ENCODE measurements at places on chromosomes 2 and 18.
A peak's percentile ranks its signal among the peaks of the same experiment; 100 is the strongest.

DNA sequence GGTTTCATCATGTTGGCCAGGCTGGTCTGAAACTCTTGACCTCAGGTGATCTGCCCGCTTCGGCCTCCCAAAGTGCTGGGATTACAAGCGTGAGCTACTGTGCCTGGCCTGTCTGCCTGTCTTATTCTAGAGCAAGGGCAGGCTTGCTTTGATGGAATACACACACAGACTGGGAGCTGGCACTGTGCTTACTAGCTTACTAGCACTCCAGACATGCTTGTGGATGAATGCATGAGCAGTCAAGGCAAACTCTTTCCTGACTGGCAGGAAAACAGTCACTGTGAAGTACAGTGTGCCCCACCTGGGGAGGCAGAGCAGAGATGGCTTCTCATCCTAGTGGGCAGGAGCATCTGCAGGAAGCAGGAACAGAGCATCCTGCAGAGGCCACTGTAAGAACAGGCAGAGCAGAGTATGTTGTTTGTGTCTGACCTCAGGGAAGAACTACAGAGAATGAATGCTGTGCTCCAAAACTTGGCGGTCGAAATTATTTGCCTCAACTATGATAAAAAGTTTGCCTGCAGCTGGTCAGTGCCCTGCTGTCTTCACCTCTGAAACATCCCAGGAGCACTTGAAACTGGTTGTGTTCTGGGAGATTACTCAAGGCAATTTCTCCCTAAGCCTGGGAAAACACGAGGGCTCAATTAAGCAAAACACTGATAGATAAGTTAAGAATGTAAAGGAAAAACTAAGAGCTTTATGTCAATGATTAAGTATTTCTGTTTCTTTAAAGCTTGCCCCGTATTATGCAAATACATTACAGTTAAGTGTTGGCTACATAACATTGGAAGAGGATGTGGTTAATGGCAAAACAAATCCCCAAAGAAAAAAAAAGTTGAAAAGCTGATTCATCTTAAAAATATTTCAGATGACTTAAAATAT lies 102.4 kb downstream of the VAPA start:
- DNase-seq = peak; percentile 88

GRCh38 chr2:9188823-9189222 lies 17.8 kb upstream of the ASAP2 start:
- DNase-seq = no peak

DNA sequence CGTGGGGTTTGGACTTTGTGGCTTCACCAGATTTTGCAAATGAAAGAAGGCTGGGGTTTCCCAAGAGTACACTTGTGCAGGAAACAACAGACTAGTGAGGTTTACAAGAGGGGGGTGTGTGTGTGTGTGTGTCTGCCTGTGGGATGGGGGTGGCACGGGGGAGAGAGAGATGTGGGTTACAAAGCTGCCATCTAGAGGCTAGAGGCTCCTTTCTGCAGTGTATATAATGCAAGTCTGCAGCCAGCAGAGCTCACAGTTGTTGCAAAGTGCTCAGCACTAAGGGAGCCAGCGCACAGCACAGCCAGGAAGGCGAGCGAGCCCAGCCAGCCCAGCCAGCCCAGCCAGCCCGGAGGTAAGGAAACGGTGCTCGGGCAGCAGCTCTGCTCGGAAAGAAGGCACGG lies at the start of gene ACKR3:
Gene ACKR3, plus strand, starts transcription at position 253 of the 401 bp plus-strand sequence. CDS start 10,641 bp downstream, outside the sequence.
- peak; percentile 34 for DNase-seq

DNA sequence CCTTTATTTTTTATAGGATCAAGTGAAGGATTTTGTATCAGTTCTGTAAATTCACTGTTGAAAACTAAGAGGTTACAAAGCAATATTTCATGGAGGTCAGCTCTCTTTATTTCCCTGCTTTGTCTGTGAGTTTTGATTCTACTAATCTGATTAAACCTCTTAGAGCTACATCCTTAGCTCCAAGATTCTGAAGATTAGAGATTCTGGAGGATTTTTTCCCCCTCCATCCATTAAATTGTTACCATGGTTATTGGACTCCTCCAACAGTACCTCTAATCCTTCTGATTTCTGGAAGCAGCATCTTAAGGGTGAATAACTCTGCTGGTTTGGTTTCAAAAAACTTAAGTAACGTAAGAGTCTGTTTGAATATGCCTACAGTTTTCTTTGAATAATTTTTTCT lies 110.0 kb downstream of the TANC1 start:
- no peak for DNase-seq

GRCh38 chr18:63446266-63446665 lies 24.0 kb upstream of the VPS4B start:
- DNase-seq = no peak

GRCh38 chr2:222920657-222921186 lies 59.9 kb downstream of the ACSL3 start:
- no peak for DNase-seq

- DNase-seq = no peak
Measured at GRCh38 chr2:226977775-226978190, 141.9 kb downstream of the RHBDD1 start.

DNA sequence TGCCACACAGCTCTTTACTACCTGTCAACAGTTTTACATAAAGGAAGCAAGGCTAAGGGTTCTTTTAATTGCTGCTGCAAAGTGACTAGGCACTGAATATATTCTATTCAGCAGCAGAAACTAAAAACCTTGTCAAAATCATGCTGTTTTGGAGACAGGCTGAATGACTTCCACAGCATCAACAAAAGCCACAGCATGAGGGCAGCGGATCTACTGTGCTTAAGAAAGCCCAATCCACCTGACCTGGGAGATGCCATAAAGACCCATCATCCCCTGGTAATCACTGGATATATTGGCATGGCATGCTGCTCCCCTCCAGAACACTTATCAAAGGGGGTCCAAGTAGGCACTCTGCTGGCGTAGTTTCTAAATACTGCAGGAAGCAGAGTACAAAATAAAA lies 715.1 kb upstream of the SLC8A1 start:
- no peak for DNase-seq

DNA sequence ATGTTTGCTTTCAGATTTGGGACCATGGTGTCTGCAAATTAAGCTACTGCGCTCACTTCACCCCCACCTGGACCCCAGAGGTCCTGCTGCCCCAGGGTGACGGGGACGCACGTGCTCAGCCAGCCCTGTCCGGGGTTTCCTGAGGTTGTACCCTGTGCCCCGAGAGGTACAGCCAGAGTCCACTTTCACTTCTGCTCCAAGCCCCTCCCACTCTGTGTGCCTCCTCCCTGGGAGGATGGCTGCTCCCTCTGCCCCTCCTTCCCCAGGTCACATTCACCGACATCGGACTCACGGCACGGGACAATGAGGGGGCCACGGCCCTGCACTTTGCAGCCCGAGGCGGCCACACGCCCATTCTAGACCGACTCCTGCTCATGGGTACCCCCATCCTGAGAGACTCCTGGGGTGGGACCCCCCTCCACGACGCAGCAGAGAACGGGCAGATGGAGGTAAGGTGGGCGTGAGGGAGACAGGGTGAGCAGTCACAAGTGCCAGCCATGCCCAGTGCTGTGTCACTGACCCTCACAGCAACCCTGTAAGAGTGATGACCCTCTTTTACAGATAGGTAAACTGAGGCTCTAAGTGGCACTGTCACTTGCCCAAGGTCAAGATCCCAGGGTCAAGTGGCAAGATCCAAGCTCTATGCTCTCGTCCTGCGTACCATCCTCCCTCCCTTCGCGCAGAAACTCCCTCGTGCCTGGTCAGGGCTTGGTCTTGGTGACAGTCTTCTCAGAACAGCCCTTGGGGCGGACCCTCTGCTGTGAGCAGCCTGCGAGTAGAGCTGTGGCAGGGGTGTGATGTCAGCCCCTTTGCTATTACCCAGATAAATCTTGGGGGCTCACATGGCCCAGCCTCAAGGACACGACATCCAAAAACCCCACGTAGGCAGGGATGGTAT lies 7.6 kb downstream of the ESPNL start:
- no peak for DNase-seq

- DNase-seq = peak; percentile 46
Measured at GRCh38 chr2:205563646-205564045, 118.7 kb upstream of the NRP2 start.

GRCh38 chr2:16713011-16713423 lies 47.4 kb upstream of the CYRIA start:
- no peak for DNase-seq

GRCh38 chr2:232984451-232985207 lies 28.4 kb downstream of the NGEF start:
- no peak for DNase-seq

GRCh38 chr2:219122202-219122980 lies 38.2 kb downstream of the NHEJ1 start:
- no peak for DNase-seq

- no peak for DNase-seq
Measured at GRCh38 chr18:23384778-23385736, 68.0 kb upstream of the RIOK3 start.

- no peak for DNase-seq
Measured at GRCh38 chr2:128520791-128521190, 202.1 kb upstream of the HS6ST1 start.

- no peak for DNase-seq
Measured at GRCh38 chr18:22709288-22710060, 223.7 kb upstream of the RBBP8 start.

GRCh38 chr2:43648994-43649701 lies 12.1 kb downstream of the PLEKHH2 start:
- DNase-seq = no peak

DNA sequence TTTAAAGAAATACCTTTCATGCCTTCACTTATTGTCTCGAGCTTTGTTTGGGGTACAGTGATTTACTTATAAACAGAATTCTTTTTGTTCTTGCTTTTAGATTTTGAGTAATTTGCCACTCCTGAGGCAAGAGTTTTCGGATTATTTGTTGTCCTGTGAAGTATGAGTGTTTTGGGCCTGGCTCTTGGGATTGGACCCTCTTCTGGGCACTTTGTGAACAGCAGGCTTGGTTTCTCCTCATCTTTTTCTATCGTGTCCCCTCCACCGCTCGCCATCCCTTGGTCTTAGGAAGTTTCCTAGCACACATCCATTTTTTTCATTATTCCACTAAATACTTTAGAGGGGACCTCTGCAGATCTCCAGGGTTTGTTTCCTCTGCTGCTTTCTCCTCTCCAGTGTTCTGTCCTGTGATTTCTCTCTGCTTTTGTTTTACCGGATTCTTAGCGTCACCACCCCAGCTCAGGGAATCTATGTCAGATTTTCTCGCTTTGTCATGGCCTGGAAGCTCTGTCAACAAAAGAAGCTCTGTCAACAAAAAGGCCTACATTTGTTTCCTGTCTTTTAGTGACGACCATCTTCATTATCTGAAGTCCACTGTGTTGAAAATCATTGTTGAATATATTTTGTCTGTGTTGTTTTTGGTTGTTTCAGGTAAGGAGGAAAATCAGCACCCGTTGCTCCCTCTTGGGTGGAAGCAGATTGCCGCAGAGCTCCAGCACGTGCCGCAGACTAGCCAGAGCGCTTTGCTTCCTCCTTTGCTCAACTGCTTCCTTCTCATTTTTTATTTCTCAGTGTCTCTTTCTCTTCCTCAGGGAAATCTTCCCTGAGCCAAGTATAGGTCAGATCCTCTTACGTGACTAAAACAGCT lies 27.8 kb downstream of the ANKRD62 start:
- DNase-seq = peak; percentile 16

GRCh38 chr18:62523631-62524439 lies 1.0 kb downstream of the ZCCHC2 start:
- peak; percentile 35 for DNase-seq

DNA sequence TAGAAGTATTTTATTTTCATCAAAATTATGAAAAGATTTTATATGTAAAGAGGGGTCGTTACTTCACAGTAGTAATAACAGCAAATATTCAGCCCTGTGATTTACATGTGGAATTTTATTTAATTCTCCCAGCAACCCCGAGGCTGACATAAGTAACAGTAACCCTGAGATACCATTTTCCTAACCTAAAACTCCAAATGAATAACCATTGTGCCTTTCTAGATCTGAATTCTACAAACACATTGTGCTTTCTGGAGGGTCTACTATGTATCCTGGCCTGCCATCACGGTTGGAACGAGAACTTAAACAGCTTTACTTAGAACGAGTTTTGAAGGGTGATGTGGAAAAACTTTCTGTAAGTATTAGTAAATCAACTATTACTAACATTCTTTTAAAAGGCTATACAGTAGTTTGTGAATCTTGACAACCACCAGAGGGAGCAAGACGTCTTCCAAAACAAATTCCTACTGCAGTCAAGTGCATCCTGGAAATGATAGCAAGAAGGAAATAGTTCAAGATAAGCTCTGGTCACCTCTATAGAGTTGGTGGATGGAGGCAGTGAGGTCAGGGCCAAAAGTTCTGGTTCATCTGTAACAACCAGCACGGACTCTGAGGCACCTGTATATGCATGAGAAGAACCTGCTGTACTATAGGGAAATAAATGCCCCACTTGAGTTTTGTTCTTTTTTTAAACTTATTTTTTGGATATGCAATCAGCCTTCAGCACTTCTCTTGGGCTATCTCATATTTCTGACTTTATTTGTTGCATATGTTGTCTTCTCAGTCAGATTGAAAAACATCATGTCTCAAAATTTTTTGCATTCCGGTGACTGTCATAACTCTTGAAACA lies 37.4 kb downstream of the ACTR2 start:
- peak; percentile 81 for DNase-seq

DNA sequence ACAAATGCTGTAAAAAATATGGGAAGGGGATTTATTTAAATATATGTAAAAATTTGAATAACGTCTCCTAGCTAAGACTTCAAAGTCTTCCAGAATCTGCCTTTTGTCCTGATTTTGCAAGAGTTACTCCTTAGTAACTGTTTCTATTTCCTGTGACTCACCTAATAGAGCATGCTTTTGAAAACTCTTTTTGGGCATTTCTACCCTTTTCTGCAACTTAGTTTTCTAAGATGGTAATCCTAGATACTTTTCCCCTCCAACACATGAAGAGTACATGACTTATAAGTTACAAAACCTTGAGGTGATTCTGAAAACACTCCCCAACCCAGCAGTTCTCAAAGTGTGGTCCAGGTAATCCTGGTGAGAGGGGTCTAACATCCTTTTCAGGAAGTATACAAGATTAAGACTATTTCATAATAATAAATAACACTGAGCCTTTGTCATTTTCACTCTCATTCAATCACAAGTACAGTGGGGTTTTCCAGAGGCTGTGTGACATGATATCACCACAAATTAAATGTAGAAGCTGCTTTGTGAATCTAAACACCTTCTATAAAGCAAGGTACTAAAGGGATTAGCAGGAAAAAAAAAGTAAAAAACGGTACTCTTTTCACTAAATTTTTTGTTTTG lies 31.9 kb downstream of the PPP4R3B start:
- peak; percentile 26 for DNase-seq

- DNase-seq = no peak
Measured at GRCh38 chr2:5932556-5933469, 240.6 kb downstream of the SOX11 start.

DNA sequence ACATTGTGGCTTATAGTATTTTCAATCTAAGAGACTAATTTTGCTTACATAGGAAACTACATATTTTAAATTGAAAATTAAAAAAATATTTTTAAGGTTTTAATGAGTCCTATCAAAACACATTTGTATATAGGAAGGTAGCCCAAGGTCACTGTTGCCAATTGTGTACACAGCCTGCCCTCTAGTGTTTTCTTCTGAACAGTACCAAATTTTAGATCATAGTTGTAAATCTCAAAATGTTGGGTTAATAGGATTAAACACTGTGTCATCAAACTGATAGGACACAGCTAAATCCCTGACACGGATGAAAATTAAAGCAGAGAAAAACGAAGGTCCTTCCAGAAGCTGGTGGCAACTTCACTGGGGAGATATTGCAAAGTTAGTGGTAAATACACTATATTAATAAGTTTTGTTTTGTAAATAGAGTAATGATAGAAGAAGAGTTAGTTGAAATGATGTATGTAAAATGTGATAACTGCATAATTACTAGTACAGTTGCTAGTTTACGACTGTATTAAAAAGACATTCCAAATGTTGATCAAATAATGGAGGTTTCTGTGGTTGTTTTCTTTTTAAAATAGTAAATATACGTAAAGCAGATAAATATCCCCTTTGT lies 19.7 kb downstream of the CLUL1 start:
- DNase-seq = peak; percentile 42

Data from ACHN (cell line).